ENCODE measurements at places on chromosomes 2 and 18.

DNA sequence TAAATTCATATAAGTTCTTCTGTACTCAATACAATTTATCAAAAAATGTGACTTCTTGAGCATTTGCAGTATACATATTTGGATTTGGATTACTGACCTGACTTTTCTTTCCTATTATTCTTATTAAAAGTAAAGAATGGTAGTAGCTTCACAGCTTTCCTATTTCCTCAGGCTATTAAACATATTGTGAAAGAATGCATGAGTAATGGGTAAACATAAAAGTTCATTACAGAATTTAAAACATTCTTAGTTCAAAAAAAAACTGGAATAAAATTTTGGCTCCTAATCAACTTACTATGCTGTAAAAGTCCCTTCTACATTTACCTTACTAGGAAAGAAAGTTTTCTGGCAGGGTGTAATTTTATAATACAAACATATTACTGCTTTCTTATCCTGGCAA is 27.3 kb upstream of the C2orf66 start:
- DNase-seq = no peak

DNA sequence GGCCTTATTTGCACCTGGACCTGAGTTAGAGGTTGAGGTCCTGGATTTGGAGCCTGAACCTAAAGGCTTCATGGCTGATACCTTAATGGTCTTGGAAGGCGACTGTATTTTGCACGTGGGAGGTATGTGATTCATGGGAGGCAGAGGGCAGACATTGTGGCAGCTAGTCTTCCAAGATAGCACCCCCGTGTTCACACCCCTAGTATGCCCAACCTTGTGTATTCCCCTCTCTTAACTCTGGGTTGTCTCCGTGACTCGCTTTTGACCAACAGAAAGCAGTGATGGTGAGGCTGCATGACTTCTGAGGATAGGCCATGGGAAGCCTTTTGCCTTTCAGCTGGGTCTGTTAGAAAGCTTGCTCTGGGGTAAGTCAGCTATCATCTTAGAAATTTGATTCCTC is 45.8 kb upstream of the HAAO start:
- DNase-seq = peak; percentile 3

GRCh38 chr2:109435066-109435690 is 178.6 kb downstream of the SEPTIN10 start:
- DNase-seq = peak; percentile 5

GRCh38 chr2:164642268-164642667 is 21.0 kb upstream of the GRB14 start:
- no peak for DNase-seq

- no peak for DNase-seq
Observed at GRCh38 chr18:75475228-75475627, 47.7 kb upstream of the SMIM21 start.

- no peak for DNase-seq
Observed at GRCh38 chr2:28277466-28277865, 115.2 kb upstream of the FOSL2 start.

DNA sequence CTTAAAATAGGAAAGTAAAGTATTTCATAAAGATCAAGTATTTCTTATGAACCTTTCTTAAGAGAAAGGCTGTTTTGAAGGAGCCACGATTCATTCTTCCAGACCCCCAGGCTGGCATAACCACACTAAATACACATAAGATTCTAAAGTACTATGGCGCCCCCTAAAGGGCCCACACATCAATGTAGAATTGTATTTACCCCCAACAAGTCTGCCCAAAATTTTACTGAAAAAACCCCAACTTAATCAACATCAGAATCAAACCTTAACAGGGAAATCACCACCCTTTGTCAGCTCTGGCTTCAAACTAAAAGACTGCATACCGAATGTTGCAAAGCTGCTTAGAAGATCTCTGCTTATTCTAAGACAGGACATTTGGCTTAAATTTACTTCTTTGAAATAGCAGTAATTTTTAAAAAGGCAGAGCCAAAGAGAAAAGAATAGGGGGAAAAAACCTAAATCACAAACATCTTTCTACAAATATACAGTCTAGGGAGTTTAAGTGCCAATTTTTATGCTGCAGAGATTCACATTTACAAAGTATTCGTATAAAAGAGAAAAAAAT is 20.4 kb upstream of the BCL2 start:
- DNase-seq = no peak

DNA sequence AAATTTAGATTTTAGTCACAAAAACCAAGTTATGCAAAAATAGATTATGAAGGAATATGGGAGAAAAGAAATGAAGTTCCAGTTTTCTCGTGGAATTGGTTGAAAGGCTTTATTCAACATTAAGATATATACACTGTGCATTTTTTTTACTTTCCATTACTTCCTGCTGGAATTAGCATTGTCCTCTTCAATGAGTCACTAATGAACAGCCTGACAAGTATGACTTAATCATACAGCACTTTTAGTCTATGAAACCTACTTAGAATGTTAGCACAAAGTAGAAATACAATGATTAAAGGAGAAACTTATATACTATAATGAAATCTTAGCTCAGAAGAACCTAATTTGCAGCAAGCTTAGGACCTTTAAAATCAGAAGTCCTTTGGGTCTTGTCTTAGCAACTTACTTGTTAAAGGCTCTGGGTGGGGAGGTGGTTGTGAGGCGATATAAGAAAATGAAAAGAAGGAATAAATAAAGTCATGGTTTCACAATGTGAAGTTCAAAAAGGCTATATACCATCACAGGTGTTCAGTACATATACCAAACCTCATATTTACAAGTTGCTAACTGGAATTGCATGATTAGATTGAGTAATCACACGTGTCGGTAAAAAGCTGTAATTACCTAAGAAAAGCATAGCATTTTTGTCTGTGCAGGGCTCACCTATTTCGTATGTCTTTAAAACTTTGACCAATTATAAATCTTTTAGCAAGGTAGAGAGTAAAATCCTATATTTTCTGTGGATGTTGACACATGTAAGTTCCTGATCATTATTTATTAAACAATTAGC is 236.8 kb downstream of the CAMKMT start:
- no peak for DNase-seq

DNA sequence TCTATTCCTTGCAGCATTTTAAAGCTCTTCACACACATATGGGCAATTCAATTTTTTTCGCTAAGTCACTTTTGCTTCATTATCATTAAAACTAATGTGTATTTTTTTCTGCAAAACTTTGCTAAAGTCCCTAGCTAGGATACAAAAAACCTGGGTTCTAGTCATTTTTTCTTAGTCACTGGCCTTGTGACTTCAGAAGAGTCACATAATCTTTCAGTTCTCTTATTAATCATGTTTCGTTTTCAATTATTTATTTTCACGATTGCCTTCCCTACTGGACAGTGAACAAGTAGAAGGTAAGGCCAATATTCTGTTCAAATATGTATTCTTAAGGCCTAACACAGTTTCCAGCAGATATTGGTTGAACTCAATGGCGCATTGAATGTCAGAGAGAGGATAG is 60.9 kb upstream of the CYRIA start:
- no peak for DNase-seq

GRCh38 chr2:158539176-158540005 is 82.6 kb downstream of the PKP4 start:
- DNase-seq = no peak

DNA sequence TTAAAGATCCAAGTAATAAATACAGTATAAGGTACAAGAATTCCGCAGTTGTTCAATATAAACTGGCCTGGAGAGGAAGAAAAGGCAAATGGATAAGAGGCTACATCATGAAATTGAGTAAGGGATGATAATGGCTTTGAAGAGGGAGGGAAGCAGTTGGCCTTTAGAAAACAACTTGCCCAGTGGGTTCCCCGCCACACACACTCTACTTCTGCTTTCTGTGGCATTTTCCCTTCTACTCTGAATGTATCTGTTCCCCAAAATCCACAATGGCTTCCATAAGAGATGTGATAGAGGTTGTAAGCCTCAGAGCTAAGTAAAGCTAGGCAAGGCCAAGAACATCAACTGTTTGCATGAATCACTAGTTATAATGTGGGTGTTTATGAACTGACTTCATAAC is 221.3 kb downstream of the MBD2 start:
- DNase-seq = no peak

- no peak for DNase-seq
Observed at GRCh38 chr18:80227472-80227871, 19.8 kb downstream of the PARD6G start.

GRCh38 chr2:15316370-15316814 is 244.7 kb downstream of the NBAS start:
- DNase-seq = no peak

GRCh38 chr18:46174342-46175041 is 70.3 kb downstream of the HAUS1 start:
- peak; percentile 52 for DNase-seq

- no peak for DNase-seq
Observed at GRCh38 chr2:189633392-189633811, 27.9 kb upstream of the ASNSD1 start.

GRCh38 chr2:33166287-33166881 is 219.6 kb downstream of the LTBP1 start:
- no peak for DNase-seq

DNA sequence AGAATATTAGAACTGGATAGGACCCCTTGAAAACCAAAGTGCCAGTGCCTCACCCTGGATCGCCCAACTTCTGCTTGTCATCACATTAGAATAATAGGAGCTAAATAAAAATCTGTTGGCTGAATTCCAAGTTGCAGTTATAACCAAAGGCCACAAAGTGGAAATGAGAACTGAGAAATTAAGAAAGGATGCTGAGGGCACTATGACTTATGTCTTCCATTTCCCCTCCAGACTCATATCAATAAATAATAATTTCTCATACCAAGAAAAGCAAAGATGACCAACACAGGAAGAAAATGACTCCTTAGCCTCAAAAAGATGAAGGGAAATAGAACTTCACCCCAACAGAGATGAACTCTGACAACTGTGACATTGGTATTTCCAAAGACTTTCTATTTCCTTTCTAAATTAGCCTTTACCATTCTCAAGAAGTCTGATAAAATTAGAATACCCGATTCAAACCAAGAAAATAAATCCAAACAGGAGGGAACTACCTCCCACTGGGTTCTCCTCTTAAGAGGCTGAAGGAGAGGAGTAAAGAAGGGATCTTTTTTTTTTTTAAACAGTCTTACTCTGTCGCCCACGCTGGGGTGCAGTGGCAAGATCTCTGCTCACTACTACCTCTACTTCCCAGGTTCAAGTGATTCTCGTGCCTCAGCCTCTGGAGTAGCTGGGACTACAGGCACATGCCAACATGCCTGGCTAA is 46.5 kb upstream of the EPG5 start:
- DNase-seq = no peak

DNA sequence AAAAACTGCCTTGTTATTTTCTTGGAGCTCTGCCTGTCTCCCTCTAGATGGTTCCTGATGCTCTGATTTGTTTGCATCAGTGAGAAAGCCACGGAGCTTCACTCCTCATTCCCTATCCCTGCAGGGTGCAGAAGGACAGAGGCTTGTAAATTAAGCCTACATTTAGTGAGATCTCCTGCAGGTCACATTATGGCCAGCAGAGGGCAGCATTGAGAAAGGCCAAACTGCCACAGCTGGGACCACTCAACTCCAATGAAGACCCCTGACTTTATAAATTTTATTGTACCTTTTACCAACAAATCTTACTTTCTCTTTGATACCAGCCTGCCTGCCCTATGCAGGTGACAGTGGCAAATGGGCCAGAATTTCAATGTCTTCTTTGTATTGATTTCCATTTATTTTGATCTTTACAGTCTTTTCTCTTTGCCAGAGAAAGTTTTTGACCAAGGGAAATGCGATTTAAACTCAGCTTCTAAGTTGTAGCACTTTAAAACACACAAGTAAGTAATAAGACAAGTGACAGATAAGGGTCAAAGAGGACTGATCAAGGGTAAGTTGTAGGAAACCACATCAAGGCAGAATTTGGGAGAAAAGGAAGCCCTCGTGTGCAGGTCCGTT is 1029.1 kb upstream of the KLHL29 start:
- peak; percentile 68 for DNase-seq

DNA sequence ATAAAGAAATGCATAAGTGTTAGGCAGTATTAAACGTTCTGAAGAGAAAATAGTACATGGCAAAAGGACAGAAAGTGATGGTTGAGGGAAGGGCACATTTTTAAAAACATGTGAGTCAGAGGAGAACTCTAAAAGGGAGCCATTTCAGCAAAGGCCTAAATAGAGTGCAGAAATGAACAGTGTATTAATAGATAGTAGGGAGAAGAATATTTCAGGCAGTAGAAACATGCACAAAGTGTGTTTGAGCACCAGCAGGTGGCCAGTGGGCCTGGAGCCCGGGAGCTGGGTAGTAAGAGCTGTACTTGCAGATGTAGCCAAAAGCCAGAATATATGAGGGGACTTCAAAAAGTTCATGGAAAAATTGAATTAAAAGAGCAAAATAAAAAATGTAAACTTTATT is 288.1 kb upstream of the FIGN start:
- DNase-seq = peak; percentile 21

GRCh38 chr2:241461693-241462677 is 46.4 kb downstream of the STK25 start:
- DNase-seq = no peak

Data from femur (tissue), 1 donor.